Tibial artery (tissue), 4 donors: ENCODE measurements at places on chromosomes 16 and 17.

DNA sequence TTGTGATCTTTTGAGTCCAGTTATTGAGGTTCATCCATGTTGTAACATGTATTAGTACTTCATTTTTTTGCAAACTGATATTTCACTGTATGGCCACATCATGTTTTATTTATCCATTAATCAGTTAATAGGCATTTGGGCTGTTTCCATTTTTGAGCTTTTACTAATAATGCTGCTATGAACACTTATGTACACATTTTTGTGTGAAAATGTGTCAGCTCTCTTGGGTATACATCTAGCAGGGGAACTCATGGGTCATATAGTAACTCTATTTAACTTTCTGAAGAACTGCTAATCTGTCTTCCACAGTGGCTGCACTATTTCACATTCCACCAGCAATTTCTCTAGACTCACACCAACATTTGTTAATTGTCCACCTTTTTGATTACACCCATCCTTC, 82.0 kb downstream of the GLG1 start:
- H3K4me3 ChIP-seq = no peak overlapping the region
- no peaks in the 10 kb centered on the region for H3K27me3 ChIP-seq
- no peak overlapping the region for H3K27ac ChIP-seq
- H3K36me3 ChIP-seq = no peaks in the 10 kb centered on the region
- no peak for DNase-seq

DNA sequence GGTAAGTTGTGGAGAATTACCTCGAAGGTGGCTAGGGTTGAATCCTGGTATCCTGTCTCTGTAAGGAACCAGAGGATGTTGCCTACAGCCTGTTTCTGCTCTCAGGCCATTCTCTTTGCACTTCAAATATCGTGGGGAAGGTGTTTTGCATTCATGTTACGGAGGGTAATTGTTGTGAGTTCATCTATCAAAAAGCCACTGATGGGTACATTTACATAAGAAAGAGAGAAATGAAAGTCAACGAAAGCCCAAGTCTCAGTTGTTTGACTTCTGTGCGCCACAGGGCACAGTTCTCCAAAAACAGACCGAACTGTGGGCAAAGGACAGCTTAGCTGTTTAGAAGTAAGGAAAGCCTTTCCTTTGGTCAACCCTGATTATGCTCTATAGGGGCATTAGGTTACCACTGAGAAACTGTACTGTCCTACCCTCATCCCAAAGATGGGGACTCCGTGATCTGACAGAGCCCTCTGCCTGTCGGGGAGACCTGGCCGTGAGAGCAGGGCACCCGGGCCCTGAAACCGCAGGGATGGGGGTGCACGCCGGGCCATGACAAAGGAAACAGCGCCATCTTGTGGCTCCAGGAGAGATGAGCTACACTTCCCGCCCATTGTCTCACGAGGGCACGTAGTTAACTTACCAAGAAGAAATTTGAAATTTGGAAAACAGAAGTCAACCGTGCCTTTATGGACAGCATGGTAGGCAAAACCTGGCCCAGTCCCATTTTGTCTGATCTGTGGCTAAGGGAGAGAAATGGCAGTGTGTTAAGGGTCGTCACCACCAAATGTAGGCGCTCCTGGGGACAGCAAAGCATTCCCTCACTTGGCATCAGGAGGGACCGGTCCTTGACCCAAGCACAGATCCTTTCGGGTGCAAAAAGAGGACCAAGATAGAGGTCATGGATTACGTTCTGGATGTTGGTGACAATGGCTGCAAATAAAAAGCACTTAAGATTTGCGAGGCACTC, 74.5 kb upstream of the DYNLRB2 start:
- no peaks in the 10 kb centered on the region for H3K4me1 ChIP-seq
- H3K27ac ChIP-seq = no peak overlapping the region
- peaks cover 5% of the 10 kb centered on the region for H3K27me3 ChIP-seq
- H3K4me3 ChIP-seq = no peak overlapping the region
- peak; percentile 61 for DNase-seq

GRCh38 chr17:48637323-48638260, 11.4 kb upstream of the HOXB9 start:
- H3K36me3 ChIP-seq = no peaks in the 10 kb centered on the region
- H3K4me3 ChIP-seq = no peak overlapping the region
- DNase-seq = no peak
- peaks cover 16% of the 10 kb centered on the region for H3K4me1 ChIP-seq
- no peak overlapping the region for H3K27ac ChIP-seq

DNA sequence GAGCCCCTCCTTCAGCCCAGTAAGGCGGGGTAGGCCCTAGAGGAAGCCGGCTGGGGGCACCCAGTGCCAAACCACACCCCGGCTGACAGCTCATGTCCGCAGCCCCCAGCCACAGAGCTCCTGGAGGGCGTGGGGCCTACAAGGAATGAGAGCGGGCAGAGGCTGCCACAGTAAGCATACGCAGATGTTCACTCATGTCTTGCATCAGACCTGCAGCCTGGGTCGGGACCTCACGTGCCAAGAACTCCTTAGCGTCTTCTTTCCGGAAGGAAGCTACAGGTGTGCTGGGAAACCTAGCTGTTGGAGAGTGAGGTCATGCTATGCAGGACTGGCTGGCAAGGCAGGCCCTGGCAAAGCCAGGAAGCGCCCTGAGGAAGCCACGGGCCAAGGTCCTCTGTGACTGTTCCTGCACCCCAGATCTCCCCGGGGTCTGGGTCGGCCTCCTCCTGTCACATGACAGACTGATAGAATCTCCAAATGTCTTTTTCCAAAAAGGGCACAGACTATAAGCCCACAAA, 1.6 kb downstream of the ZNF598 start:
- H3K4me1 ChIP-seq = peaks cover 57% of the 10 kb centered on the region
- H3K27me3 ChIP-seq = no peaks in the 10 kb centered on the region
- peak overlapping the region; percentile 90 for H3K4me3 ChIP-seq
- DNase-seq = no peak

GRCh38 chr16:79007614-79008013, 592.9 kb downstream of the MAF start:
- no peaks in the 10 kb centered on the region for H3K27me3 ChIP-seq
- H3K4me1 ChIP-seq = no peaks in the 10 kb centered on the region
- H3K27ac ChIP-seq = no peak overlapping the region
- DNase-seq = no peak

DNA sequence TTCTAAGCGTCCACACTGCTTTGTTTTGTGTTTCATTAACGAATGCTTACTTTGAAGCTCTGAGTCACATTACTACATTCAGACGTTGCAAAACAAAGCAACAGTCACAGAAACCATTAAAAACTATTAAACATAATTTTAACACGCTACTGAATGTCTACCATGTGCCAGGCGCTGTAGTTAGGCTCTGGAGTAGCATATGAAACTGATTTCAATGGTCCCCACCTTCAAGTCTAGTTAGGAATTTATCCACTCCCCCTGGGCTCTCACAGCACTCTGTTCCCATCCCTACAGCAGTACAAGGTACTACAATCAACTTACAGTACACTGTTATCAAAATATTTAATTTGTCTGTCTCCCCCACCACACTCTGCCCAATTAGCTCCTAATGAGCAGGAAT, 631 bp downstream of the UTP6 start:
- H3K4me3 ChIP-seq = peak overlapping the region; percentile 78
- peak overlapping the region; percentile 70 for H3K27ac ChIP-seq
- DNase-seq = no peak
- no peaks in the 10 kb centered on the region for H3K27me3 ChIP-seq
- H3K4me1 ChIP-seq = peaks cover 16% of the 10 kb centered on the region

GRCh38 chr17:10803350-10803749, 549 bp downstream of the TMEM238L start:
- no peak overlapping the region for H3K4me3 ChIP-seq
- no peak for DNase-seq
- no peaks in the 10 kb centered on the region for H3K4me1 ChIP-seq
- no peak overlapping the region for H3K27ac ChIP-seq
- H3K36me3 ChIP-seq = no peaks in the 10 kb centered on the region
- H3K27me3 ChIP-seq = no peaks in the 10 kb centered on the region

DNA sequence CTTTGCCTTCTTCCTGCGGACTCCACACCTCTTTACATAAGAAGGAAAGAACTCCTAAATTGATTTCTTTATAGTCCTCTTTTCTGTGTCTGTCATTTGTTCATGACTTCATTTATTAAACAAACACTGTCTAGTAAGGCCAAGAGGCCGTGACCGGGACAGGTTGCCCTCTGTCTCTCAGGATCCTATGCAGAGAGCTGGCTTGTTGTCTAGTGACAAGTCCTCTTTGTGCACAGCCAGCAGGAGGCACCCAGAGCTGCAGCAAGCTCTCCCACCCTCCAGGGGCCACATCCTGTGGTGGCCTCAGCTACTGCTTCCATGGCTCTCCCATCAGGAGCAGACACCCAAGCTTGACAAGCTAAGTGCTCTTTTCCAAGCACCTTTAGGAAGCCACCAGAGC, 50.6 kb downstream of the PLD6 start:
- H3K4me1 ChIP-seq = peaks cover 28% of the 10 kb centered on the region
- no peak overlapping the region for H3K4me3 ChIP-seq
- H3K27ac ChIP-seq = no peak overlapping the region
- no peak for DNase-seq

GRCh38 chr17:20992416-20992815, 50.4 kb downstream of the USP22 start:
- H3K27me3 ChIP-seq = no peaks in the 10 kb centered on the region
- H3K4me3 ChIP-seq = peak overlapping the region; percentile 22
- no peak overlapping the region for H3K27ac ChIP-seq

DNA sequence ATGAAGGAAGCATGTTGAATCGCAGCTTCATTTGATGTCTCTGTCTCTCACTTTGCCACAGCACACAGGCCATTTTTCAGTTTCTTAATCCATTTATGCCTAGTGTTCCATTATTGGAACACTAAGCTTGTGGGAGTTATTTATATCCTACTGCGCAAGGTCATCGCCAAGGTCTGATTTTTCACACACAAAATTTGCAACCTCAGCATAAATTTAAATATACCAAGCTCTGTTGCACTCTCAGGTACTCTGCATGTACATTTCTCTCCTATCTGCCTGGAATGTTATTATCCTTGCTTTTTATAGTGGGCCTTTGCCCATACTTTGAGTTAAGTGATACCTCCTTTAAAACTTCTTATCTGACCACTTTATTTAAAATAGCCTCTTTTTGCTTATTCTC, 519.2 kb upstream of the TOM1L1 start:
- H3K27ac ChIP-seq = no peak overlapping the region
- no peaks in the 10 kb centered on the region for H3K27me3 ChIP-seq
- H3K4me1 ChIP-seq = no peaks in the 10 kb centered on the region
- no peaks in the 10 kb centered on the region for H3K36me3 ChIP-seq
- no peak for DNase-seq

- H3K4me1 ChIP-seq = peaks cover 1% of the 10 kb centered on the region
- no peak for DNase-seq
- no peaks in the 10 kb centered on the region for H3K36me3 ChIP-seq
- no peak overlapping the region for H3K4me3 ChIP-seq
Measured at GRCh38 chr17:78951967-78952551, 26.9 kb upstream of the TIMP2 start.

DNA sequence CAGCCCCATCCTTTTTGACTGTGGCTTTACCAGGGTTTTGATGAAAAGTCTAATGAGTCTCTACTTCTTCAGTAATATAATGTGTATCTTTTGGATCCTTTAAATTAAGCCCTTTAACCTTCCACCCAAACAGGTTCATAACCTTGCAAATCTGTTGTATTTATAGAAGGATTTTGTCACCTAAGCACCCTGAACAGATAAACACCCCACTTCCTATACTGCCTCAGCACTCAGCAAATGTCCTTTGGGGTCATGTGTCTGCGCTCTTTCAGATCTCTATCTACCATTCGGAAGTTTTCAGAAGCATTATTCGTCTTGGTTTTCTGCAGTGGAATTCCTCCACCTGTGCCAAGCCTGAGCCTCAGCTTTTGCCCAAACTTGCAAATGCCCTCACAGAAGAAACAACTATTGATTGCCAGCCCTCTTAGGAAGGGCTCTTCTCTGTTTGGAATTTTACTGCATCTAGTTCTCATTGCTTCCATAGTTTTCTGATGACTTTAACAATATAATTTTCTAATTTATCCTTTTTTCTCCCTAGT, 214.8 kb upstream of the KCNJ16 start:
- no peak for DNase-seq
- no peak overlapping the region for H3K27ac ChIP-seq
- H3K4me1 ChIP-seq = no peaks in the 10 kb centered on the region
- no peak overlapping the region for H3K4me3 ChIP-seq

DNA sequence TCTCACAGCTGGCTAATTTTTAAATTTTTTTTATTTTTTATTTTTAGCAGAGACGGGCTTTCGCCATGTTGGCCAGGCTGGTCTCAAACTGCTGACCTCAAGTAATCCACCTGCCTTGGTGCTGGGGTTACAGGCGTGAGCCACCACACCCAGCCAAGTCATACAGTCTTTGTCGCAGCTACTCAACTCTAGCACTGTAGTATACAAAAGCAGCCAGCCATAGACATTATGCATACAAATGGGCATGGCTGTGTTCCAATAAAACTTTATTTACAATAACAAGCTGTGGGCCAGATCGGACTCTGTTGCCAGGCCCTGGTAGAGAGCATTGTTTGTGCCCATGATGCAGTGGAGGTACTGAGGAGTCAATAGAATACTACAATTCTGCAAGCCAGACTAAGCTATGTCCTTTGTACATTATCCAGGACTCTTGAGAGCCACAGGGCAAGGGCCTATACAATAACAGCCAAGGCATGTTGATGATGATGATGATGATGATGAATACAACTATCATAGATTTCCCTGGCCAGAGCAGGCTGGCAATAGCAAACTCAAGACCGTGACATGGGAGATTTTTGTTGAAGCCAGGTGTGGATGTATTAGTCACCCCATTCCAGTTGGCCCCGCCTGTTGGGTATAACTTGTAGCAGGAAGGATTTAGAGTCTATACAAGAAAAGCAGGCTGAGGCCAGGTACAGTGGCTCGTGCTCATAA, 101.8 kb downstream of the MYH11 start:
- peaks cover 91% of the 10 kb centered on the region for H3K36me3 ChIP-seq
- no peaks in the 10 kb centered on the region for H3K27me3 ChIP-seq
- no peak for DNase-seq
- H3K4me3 ChIP-seq = no peak overlapping the region
- H3K27ac ChIP-seq = peak overlapping the region; percentile 16

DNA sequence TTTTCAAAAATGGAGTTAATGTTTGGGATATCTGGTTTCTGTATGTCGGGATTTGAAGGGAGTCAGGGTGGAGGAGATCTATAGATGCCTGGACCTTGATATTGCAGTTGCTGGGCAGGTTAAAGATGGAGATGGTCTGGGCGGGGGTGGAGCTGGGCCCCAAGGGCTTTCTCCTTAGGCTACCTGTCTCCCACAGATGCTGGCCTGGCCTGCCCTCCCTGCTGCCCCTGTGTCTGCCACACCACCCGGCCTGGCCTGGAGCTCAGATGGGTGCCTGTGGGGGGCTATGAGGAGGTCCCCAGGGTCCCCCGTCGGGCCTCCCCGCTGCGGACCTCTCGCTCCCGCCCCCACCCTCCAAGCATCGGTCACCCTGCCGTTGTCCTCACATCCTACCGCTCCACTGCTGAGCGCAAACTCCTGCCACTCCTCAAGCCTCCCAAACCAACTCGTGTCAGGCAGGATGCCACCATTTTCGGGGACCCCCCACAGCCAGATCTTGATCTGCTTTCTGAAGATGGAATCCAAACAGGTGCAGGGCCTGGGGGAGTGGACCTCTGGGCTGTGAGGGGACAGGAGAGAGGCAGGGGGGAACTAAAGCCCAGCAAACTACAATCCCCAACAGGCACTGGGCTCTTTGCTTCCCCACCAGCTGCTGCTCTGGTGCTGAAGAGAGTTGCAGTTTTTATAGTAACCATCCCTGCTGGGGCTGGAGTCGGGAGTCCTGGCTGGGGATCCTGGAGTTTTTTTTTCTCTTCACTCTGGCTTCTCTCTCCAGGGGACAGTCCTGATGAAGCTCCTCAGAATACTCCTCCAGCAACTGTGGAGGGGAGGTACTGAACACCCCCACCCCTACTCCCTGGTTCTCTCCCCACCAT, 2.9 kb downstream of the ARHGEF15 start:
- no peak overlapping the region for H3K27ac ChIP-seq
- H3K4me3 ChIP-seq = no peak overlapping the region
- H3K36me3 ChIP-seq = no peaks in the 10 kb centered on the region
- no peaks in the 10 kb centered on the region for H3K27me3 ChIP-seq
- peaks cover 16% of the 10 kb centered on the region for H3K4me1 ChIP-seq
